Neural crest cell (in vitro differentiated cells): ENCODE measurements at places on chromosomes 6 and 20. TPM values are rescaled to one million over a fixed set of nuclear protein-coding genes. Genes with fewer than 3 reads are reported as not detected.

DNA sequence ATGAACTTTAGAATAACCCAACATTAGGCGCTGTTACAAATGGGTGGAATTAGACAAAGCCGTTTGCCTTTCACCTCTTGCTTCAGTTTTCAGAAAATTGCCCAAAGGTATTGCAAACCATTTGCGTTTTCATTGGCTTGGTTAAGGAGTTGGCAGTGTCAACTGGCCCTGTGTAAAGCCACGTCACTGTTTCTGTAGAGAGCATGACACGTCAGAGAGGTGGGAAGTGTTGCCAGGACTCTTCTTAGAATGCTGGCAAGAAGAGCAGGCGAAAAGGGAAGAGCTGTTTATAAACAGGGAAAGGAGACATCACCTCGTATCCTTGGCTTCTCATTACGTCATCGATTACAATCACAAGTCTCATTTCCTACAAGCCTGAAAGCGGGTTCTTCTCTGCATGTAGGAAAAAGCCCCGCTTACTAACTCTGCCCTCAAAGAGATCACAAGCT is 4.2 kb upstream of the IRF4 start:
- peaks cover 5% of the 10 kb centered on the region for H3K4me1 ChIP-seq
- DNase-seq, result no peak
- H3K4me3 ChIP-seq, result no peak overlapping the region
- H3K27me3 ChIP-seq, result peaks cover 86% of the 10 kb centered on the region
- H3K36me3 ChIP-seq, result no peaks in the 10 kb centered on the region

GRCh38 chr6:110815015-110815410 is 256 bp downstream of the CDK19 start:
- H3K4me3 ChIP-seq, result peak overlapping the region; percentile 100
- H3K4me1 ChIP-seq, result peaks cover 31% of the 10 kb centered on the region
- H3K27ac ChIP-seq, result peak overlapping the region; percentile 100
- peaks cover 7% of the 10 kb centered on the region for H3K36me3 ChIP-seq
- H3K27me3 ChIP-seq, result no peaks in the 10 kb centered on the region

- H3K4me3 ChIP-seq, result no peak overlapping the region
- DNase-seq, result no peak
- H3K4me1 ChIP-seq, result peaks cover 33% of the 10 kb centered on the region
- no peaks in the 10 kb centered on the region for H3K27me3 ChIP-seq
Observed at GRCh38 chr6:134720353-134721059, 229.4 kb downstream of the ALDH8A1 start.

DNA sequence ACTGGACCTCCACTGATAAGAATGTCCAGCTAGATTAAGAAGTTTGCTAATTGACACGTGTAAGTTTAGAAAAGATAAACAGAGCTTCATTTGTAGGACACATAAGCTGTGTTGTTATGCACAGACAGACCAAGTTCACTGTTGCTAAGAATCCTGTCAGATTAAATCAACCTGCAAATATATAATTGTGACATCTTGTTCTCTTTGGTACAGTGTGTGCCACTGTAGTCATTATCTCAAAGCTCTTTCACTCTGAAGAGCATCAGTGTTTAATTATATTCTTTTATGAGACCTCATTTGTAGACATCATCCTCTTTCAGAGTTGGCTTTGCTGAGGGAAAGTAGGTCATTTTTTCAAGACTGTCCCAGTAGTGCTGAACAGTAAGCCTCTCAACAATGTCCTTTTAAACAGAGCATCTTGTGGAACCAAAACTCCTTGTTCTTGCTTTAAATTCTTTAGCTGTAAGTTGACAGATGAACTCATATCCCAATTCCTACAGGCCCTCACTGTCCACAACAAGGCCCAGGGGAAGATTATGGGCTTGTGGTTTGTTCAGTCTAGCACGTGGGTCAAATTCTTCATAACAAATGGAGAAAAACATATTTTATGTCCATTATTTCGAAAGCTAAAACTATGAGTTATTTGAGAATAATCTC is 252.4 kb downstream of the HDGFL1 start:
- peaks cover 20% of the 10 kb centered on the region for H3K4me1 ChIP-seq
- no peak overlapping the region for H3K4me3 ChIP-seq
- H3K27ac ChIP-seq, result no peak overlapping the region
- DNase-seq, result no peak

ID4 gene
- total RNA-seq, result 104 and 106 TPM in 2 replicates

PFDN4 gene
- 32.0 and 34.7 TPM in 2 replicates for total RNA-seq

LY6G6D gene
- total RNA-seq, result not detected in 2 replicates
